HCT116 (cell line): ENCODE measurements at places on chromosomes 7 and 10. TPM values are rescaled to one million over a fixed set of nuclear protein-coding genes. Genes with fewer than 3 reads are reported as not detected.
A peak's percentile ranks its signal among the peaks of the same experiment; 100 is the strongest.

GRCh38 chr10:29598851-29599311 is 35.9 kb downstream of the SVIL start:
- H3K4me1 ChIP-seq, result no peaks in the 10 kb centered on the region
- H3K27me3 ChIP-seq, result no peaks in the 10 kb centered on the region
- no peaks in the 10 kb centered on the region for H3K36me3 ChIP-seq
- no peak for DNase-seq

DNA sequence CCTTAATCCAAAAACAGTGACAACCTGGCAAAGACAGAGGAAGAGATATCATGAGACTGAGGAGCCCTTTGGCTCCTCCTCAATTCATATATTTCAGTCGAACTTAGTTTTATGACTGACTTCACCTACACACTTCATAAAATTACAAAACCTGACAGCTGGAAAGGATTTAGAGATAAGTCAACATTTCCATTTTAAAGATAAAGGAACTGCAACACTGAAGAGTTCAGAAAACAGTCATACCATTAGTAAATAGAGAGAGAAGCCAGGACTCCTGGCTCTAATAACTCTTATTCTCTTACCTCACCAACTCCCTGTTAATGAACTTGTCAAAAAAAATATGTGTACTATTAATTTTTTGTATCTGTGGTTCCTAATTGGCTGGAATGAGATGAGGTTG is 141.0 kb upstream of the COL1A2 start:
- no peaks in the 10 kb centered on the region for H3K4me1 ChIP-seq
- no peaks in the 10 kb centered on the region for H3K36me3 ChIP-seq
- no peaks in the 10 kb centered on the region; the same call in 1 of the 2 replicates for H3K27me3 ChIP-seq
- DNase-seq, result no peak
- H3K4me3 ChIP-seq, result no peak overlapping the region

GRCh38 chr7:23276376-23276775 is 22.8 kb upstream of the MALSU1 start:
- H3K27me3 ChIP-seq, result no peaks in the 10 kb centered on the region
- DNase-seq, result no peak
- no peaks in the 10 kb centered on the region for H3K36me3 ChIP-seq
- H3K4me3 ChIP-seq, result no peak overlapping the region

GRCh38 chr10:62580396-62580795 is 206.2 kb downstream of the ZNF365 start:
- DNase-seq, result no peak
- H3K4me1 ChIP-seq, result no peaks in the 10 kb centered on the region
- no peaks in the 10 kb centered on the region for H3K27me3 ChIP-seq
- no peak overlapping the region for H3K4me3 ChIP-seq

DNA sequence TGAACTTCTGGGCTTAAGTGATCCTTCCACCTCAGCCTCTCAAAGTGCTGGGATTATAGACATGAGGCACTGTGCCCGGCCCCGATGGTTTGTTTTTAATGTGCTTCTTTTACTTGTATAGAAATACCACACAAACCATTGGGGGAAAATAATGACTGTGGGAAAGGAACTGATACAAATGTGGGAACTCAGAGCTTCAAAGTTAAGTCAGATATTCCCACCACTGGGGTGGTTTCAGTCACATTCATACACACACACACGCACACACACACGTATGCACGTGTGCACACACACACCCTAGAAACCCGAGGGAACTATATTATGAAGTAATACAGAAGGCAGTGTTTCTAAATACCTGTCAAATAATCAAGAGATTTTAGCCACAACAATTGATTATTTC is 17.0 kb downstream of the CPA4 start:
- H3K4me1 ChIP-seq, result no peaks in the 10 kb centered on the region
- no peak overlapping the region for H3K4me3 ChIP-seq
- no peaks in the 10 kb centered on the region for H3K27me3 ChIP-seq
- no peak for DNase-seq
- no peaks in the 10 kb centered on the region for H3K36me3 ChIP-seq

The EPO gene
- 0.30 TPM for total RNA-seq

The EMX2 gene
- not detected for total RNA-seq

The TDRD1 gene
- not detected for total RNA-seq

The SUN3 gene
- total RNA-seq, result 4.5 TPM

The ALOX5 gene
- total RNA-seq, result 6.1 TPM

DNA sequence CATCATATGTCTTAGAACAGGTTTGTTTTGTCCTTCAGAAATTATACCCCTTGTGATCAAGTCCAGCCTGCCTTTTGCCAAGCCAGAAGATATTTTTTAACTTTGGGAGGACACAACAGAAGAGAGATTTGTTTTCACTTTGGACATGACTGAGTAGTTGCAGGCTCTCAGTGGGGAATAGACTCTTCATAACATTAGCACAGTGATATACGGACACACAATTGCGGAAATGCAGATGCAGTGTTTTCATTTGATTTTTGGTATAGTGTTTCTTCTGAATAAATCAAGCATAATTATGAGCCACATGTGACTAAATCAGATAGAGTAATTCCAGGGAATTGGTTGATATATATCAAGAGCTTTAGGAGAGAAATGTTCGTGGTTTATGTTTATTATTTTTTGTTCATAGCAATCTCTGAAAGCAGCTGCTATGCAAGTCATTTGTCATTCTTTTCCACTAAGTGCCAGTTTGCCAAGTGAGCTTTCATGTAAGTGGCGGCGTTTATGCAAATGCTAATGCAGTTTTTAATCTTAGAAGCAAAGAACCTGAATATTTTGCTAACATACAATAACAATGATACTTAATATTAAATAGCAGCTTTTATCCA is 69.6 kb upstream of the HDAC9 start:
- no peak for DNase-seq
- no peak overlapping the region for H3K4me3 ChIP-seq
- no peaks in the 10 kb centered on the region for H3K27me3 ChIP-seq
- H3K4me1 ChIP-seq, result peaks cover 5% of the 10 kb centered on the region; the same call in 1 of the 2 replicates
- no peaks in the 10 kb centered on the region for H3K36me3 ChIP-seq

DNA sequence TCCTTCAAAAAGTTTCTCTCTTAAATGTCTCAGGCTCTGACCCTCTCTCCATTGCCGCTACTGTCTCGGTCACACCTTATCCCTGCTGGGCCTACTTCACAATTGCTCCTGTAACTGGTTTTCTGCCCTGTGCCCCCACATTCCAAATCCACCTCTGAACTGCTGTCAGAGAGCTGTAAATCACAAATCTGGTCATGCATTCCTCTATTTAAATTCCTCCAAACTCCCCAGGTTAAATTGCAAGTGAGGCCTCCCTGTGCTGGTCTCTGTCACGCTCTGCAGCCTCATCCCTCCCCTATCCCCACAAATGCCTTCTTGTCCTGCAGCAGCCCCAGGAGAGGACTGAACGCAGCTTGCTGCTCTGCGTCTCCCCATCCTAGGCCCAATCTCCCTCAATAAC is 40.4 kb upstream of the CDCA7L start:
- no peak overlapping the region for H3K4me3 ChIP-seq
- DNase-seq, result no peak
- H3K27ac ChIP-seq, result no peak overlapping the region
- no peaks in the 10 kb centered on the region for H3K4me1 ChIP-seq
- H3K27me3 ChIP-seq, result no peaks in the 10 kb centered on the region

The NPSR1 gene
- not detected for total RNA-seq

DNA sequence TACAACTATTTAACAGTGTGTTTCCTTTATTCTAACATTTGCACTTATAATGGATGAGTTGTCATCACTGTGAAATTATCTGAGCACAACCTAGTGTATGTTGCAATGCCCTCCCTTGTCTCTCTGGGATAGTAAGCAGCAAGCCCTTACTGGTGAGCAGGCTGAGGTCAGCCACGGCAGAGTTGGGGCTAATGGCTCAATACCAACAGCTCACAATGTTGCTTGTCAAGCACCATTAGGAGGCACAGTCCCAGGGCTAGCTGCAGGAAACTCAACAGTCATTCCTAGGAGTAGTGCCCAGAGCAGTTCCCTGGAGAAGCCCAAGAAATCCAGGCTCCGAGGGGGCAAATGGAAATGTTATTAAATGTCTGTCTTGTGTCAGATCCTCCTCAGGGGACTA is 858.4 kb downstream of the GRID1 start:
- peaks cover 46% of the 10 kb centered on the region for H3K27me3 ChIP-seq
- H3K4me1 ChIP-seq, result no peaks in the 10 kb centered on the region
- H3K36me3 ChIP-seq, result no peaks in the 10 kb centered on the region
- H3K4me3 ChIP-seq, result no peak overlapping the region
- no peak for DNase-seq

GRCh38 chr10:114519306-114519669 is 115.0 kb upstream of the AFAP1L2 start:
- H3K4me3 ChIP-seq, result no peak overlapping the region
- H3K27me3 ChIP-seq, result no peaks in the 10 kb centered on the region
- DNase-seq, result peak; percentile 35
- H3K27ac ChIP-seq, result peak overlapping the region; percentile 12
- H3K4me1 ChIP-seq, result peaks cover 43% of the 10 kb centered on the region
- H3K36me3 ChIP-seq, result no peaks in the 10 kb centered on the region

- no peak overlapping the region for H3K27ac ChIP-seq
- no peak for DNase-seq
- H3K4me1 ChIP-seq, result no peaks in the 10 kb centered on the region
- H3K36me3 ChIP-seq, result no peaks in the 10 kb centered on the region
Observed at GRCh38 chr10:24449321-24449740, 240.4 kb downstream of the KIAA1217 start.

The PSMC2 gene
- 121 TPM for total RNA-seq

The TRA2A gene
- total RNA-seq, result 122 TPM

The SDK1 gene
- total RNA-seq, result 0.05 TPM

GRCh38 chr7:141477865-141478264 is 73.3 kb upstream of the AGK start:
- no peaks in the 10 kb centered on the region for H3K4me1 ChIP-seq
- H3K27ac ChIP-seq, result no peak overlapping the region
- DNase-seq, result no peak
- peaks cover 31% of the 10 kb centered on the region for H3K27me3 ChIP-seq
- H3K4me3 ChIP-seq, result no peak overlapping the region

DNA sequence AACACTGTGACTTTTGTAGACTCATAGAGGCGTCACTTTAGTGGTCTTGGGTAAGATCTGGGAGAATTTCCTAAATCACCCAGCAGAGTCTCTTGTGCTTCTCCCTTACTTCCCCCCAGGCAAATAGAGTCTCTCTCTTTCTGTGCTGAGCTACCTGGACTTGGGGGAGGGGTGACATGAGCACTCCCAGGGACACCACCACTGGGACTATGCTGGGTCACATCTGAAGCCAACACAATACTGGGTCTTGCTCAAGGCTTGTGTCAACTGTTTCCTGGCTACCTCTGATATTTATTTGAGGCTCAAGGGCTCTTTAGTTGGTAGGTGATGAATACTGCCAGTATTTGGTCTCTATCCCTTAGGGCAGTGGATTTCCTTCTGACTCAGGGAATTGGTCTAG is 214.6 kb upstream of the TPK1 start:
- H3K27ac ChIP-seq, result no peak overlapping the region
- H3K4me3 ChIP-seq, result no peak overlapping the region
- H3K4me1 ChIP-seq, result no peaks in the 10 kb centered on the region
- no peak for DNase-seq
- H3K27me3 ChIP-seq, result no peaks in the 10 kb centered on the region

The TRIM50 gene
- total RNA-seq, result not detected

The FFAR4 gene
- not detected for total RNA-seq

The GDF2 gene
- not detected for total RNA-seq
